ENCODE measurements at places on chromosomes 6 and 20.

- no peak for DNase-seq
Observed at GRCh38 chr6:10421158-10421920, 6.5 kb upstream of the TFAP2A start.

GRCh38 chr6:72032086-72032485 is 145.7 kb downstream of the RIMS1 start:
- no peak for DNase-seq

GRCh38 chr6:64012351-64013001 is 376.9 kb downstream of the PHF3 start:
- DNase-seq, result no peak

GRCh38 chr20:21511850-21512633 is 1.8 kb downstream of the NKX2-2 start:
- DNase-seq, result no peak

DNA sequence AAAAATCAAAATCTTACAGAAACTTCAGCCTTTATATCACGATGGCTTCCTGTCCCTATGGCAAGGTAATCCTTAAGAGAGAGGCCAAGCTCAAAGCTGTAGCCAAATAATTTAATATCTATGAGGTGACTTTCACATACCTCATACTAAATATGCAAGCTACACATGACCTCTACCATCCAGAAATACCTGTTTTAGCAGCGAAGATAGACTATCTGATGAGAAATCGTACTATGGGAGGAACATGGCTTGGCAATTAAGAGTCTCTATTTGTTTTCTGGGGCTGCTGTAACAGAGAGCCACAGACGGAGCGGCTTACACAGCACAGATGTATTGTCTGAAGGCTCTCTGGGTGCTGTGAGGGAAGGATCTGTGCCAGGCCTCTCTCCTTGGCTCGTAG is 31.0 kb upstream of the SALL4 start:
- DNase-seq, result no peak

GRCh38 chr6:44004136-44004535 is 123.1 kb downstream of the MRPL14 start:
- DNase-seq, result no peak

DNA sequence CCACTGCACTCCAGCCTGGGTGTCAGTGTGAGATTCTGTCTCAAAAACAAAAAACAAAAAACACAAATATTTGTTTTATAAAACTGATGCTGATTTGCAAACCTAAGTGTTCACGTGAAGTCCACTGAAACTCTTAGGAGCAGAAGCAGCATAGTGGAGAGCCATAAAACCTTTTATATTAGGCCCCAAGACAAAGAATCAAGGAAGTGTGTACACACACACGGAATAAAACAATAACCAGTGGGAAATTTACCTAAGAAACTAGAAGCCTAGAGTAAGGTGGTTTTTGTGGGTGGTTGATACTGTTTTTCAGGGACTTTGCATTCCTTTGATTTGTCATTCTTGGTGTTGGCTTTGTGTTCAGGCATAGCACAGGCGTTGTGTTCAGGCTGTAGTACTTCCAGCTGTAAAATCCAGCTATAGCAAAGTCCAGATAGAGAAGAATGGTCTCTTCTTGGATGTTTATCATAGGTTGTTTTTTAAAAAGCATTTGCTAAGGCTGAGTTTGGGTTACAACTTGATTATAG is 61.3 kb downstream of the ATRN start:
- DNase-seq, result no peak

- no peak for DNase-seq
Observed at GRCh38 chr6:40990301-40990700, 48.7 kb downstream of the UNC5CL start.

DNA sequence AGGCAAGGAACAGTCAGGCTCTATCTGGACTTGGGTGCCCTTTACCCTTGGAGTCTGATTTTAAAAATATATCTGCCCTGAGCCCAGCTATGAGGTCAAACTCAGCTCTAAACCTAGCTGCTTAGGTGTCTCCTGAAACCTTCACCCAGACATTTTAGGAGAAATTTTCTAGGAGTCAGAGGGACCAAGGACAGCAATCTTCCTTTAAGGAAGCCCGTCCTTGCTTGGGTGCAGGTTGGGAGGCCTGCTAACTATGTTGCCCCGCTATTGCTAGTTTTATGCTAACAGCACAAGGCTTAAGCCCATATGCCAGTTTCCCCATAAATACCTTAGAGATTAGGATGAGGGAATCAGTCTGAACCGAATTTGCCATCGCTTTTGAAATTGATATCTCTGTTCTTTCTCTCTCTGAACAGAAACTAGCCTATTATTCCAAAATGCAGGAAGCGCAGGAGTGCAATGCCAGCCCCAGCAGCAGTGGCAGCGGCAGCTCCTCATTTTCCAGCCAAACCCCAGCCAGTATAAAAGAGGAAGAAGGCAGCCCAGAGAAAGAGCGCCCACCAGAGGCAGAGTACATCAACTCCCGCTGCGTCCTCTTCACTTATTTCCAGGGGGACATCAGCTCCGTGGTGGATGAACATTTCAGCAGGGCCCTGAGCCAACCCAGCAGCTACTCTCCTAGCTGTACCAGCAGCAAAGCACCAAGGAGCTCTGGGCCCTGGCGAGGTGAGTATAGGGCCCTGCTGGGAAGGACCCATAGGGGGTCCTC is 2.6 kb downstream of the VGLL2 start:
- DNase-seq, result no peak

DNA sequence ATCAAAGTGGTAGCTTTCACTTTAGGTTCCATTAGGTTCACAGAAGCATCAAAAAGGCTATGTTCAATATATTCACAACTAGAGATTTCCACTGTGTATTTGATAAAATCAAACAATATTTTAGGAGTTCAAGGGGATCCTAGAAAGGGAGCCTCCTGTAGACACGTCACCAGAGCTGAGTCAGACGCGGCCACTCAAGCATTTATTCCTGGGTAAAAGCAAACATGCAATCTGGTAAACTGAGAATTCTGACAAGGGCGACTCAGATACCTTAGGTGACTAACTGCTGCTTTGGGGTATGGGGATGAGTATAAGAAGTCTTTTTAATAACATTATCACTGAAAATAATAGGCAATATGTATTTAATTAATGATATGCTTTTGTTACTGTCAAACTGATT is 118.7 kb upstream of the HMGN3 start:
- no peak for DNase-seq

GRCh38 chr6:89085409-89086205 is 5.1 kb downstream of the PNRC1 start:
- no peak for DNase-seq

- DNase-seq, result no peak
Observed at GRCh38 chr6:100459592-100460184, 5.0 kb downstream of the SIM1 start.

DNA sequence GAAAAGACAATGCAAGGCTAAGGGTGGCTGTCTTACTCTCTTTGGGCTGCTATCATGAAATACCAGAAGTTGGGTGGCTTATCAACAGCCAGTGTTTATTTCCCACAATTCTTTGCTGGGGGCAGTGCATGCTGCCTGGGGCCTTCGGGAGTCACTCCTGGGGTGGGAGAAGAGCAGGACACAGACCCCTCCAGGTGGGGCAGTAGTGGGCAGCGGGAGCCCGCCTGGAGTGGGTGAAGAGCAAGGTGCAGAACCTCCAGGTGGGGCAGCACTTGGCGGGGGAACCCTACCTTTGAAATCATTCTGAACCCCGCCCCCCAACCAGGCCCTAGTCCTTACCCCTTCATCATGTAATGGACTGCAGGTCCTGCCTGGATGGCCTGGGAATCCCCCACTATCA is 69.6 kb upstream of the THBS2 start:
- DNase-seq, result no peak

GRCh38 chr6:170294813-170295509 is 4.1 kb upstream of the DLL1 start:
- no peak for DNase-seq

GRCh38 chr20:6942266-6942665 is 174.8 kb downstream of the BMP2 start:
- DNase-seq, result no peak

DNA sequence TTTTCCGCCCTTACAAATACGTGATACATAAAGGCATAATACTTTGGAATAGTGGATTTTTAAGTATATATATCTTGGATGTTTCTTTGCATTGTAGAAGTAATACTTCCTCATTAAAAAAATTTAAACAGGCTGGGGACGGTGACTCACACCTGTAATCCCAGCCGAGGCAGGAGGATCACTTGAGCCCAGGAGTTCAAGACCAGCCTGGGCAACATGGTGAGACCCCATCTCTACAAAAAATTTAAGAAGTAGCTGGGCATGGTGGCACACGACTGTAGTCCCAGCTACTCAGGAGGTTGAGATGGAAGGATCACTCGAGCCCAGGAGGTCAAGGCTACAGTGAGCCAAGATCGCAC is 38.6 kb upstream of the RNF8 start:
- DNase-seq, result no peak

DNA sequence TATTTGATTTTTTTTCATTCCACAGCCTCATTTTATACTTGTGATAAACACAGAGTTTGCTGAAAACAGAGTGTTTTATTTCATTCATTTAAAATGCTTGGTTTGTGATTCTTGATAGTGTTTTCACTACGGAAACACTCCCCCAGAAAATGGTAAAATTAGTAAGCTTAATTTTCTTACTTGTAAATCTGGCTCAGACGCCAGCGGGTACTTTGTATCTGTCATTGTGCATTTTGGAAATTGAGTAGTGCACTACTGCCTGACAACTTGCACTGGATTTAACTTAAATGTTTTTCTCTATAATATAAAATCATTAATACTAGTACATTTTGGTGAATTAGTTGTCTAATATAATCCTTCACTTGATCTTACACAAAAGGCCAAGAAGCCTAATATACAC is 37.0 kb upstream of the HINT3 start:
- DNase-seq, result no peak

DNA sequence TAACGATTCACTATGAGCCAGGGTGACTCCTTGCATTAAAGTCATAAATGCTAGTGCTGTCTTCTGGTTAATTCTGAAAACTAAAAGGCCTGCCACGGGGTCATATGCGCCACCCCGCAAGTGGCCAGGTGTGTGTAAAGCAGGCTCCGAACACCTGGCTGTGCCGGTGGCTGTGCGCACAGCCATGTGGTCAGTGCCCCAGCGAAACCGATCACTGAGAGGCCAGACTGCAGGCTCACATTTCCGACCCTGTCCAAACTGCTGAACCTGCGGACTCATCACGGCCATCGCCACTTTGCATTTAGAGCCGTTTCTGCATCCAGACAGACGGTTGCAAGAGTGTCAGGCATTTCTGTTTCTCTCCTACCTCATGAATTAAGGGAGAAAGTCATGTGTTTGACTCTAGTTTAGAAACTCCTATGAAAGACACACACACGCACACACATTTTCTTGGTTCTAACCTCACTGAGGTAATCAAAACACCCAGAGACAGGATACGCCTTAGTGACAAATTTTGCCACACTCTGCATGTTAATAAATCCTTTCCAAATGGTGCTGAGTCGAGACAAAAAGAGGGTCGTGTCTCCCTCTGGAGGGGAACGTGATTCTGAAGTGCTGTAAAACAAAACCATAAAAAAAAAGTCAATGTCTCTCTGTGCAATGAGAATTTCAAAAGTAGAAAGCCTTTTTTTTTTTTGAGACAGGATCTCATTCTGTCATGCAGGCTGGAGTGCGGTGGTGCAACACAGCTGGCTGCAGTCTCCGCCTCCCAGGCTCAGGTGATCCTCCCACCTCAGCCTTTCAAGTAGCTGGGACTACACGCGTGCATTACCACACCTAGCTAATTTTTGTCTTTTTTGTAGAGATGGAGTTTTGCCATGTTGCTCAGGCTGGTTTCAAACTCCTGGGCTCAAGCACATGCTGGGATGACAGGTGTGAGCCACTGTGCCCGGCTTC is 31.0 kb upstream of the TCFL5 start:
- DNase-seq, result no peak

GRCh38 chr6:31908791-31909190 is 6.9 kb upstream of the ZBTB12 start:
- DNase-seq, result no peak

DNA sequence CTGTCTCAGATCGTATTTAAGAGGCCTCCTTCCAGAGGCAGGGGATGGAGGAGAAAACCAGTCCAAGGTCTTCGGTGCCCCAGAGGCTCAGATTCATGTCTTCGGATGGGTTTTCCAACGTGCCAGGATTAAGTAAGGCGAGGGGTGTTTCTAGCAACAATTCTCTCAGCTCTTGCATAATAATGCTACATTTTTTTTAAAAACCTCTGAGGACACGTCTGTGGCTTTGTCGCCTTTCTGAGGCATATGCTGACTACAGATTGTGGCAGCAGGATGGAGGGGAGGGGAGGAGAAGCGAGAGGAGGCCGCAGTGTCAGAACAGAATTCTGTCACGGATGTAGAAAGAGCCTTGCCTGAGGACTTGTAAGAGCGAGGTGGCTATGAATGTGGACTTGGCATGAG is 17.7 kb upstream of the CCDC167 start:
- peak; percentile 64 for DNase-seq

- DNase-seq, result no peak
Observed at GRCh38 chr6:17258749-17259148, 22.4 kb upstream of the RBM24 start.

- DNase-seq, result no peak
Observed at GRCh38 chr6:13831615-13832014, 17.3 kb upstream of the MCUR1 start.

GRCh38 chr6:129390900-129391299 is 319.1 kb downstream of the ARHGAP18 start:
- DNase-seq, result no peak

GRCh38 chr6:82744286-82745015 is 321.2 kb downstream of the UBE3D start:
- DNase-seq, result no peak

GRCh38 chr6:157288575-157288974 is 34.7 kb downstream of the TMEM242 start:
- DNase-seq, result no peak

GRCh38 chr6:113635222-113635986 is 221.7 kb upstream of the MARCKS start:
- no peak for DNase-seq

- no peak for DNase-seq
Observed at GRCh38 chr6:13425270-13425873, 62.0 kb downstream of the GFOD1 start.

- DNase-seq, result no peak
Observed at GRCh38 chr6:14770040-14770439, 475.8 kb upstream of the JARID2 start.

DNA sequence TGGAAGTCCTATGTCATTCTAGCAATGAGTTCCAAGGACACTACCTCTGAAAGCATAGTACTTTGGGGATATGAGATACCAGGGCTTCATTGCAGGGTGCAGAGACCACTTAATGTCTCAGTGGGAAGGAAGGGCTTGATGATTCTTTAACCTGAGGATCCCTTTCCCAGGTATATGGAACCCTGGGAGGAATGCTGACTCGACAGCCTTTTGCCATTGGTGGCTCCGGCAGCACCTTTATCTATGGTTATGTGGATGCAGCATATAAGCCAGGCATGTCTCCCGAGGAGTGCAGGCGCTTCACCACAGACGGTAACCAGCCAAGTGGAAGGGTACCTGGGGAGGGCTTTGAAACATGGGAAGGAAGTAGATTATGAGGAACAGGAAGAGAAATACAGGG is 4.2 kb downstream of the PSMB9 start:
- no peak for DNase-seq

GRCh38 chr6:7050872-7051779 is 56.6 kb upstream of the RREB1 start:
- DNase-seq, result no peak
